ENCODE measurements at places on chromosomes 6 and 20.

- no peak for DNase-seq
Observed at GRCh38 chr6:8780653-8781052, 345.3 kb upstream of the SLC35B3 start.

GRCh38 chr6:149305372-149305771 lies 12.1 kb upstream of the TAB2 start:
- DNase-seq = no peak

DNA sequence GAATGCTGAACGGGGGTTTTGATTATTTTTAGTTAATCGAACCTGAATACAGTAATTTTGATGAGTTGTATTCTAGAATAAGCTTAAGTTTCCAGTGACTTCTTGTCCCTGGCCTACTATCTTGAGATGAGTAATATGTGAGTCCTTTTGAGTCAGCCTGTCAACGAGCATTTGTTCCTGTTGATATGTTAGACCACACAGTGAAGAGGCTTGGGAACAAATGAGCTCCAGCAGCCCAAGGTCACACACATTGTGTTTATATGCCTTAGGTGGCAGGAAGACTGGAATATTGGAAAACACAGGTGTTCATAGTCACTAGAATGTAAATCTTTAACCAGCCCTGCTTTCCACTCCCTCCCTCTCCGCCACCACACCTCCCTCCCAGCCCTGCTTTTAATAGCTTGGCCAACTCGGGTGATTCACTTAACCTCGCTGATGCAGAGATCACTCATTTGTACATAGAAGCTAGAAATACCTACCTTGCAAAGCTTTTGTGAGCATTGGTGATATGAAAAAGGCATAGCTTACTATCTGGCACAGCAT lies 9.1 kb downstream of the SMPDL3A start:
- no peak for DNase-seq

GRCh38 chr6:162706232-162706631 lies 21.3 kb downstream of the PRKN start:
- peak; percentile 47 for DNase-seq

DNA sequence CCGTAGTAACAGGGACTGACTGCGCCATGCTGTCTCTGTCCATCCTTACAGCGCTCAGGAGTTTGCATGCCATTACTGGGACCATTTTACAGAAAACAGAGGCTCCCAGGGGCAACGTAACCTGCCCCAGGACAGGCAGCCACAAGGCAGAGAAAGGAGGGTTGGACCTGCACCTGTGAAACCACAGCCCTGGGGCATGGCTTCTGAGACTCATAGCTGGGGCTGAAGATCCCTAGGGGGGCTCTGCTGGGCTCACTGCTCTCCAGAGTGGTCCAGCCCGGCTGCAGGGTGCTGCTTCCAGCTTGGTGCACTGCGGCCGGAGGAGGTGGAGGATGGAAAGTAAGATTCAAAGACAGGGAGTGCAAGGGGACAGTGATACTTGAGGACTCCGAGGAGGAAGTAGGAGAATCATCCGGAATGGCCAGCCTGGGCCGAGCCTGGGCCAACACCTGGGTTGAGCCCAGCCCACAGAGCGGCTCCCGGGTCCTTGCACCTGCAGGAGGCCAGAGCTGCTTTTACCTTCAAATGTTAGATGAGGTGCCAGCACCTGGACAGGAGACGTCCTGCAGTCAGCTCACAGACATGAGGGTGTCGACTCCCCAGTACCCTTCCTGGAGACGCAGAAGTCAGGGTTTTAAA lies 183.2 kb downstream of the CDH4 start:
- DNase-seq = no peak

- DNase-seq = peak; percentile 15
Observed at GRCh38 chr6:81938014-81938856, 185.8 kb upstream of the TENT5A start.

DNA sequence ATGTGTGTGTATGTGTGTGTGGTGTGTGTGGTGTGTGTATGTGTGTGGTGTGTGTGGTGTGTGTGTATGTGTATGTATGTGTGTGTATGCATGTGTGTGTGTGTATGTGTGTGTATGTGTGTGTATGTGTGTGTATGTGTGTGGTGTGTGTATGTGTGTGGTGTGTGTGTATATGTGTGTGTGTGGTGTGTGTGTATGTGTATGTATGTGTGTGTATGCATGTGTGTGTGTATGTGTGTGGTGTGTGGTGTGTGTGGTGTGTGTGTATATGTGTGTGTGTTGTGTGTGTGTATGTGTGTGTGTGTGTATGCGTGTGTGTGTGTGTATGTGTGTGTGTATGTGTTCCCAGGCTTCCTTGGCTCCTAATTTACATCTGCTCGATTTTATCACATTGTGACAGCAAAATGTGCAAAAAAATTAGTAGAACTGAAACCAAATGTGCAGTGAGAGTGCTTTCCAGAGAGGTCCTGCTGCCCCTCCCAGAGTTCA lies 234.5 kb downstream of the BMP7 start:
- no peak for DNase-seq

DNA sequence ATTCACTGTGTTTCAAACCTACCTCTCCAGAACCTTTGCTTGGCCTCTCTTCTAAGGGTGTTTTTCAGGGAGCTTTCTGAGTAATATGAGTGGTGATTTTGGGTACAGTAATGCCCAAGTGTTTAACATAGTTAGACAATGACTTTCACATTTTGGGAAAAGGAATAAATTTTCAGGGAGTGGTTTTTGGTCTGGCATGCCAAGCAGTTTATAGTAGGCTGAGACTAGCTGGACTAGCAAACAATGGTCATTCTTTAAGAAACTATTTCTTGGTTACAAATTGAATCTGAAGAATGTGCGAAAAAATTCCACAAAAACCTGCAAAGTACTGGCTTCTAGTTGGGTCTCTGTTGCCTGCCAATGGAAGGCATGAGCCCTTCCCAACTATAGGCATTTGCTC lies 15.4 kb downstream of the FNDC1 start:
- DNase-seq = no peak

GRCh38 chr6:14085176-14085787 lies 32.3 kb upstream of the CD83 start:
- DNase-seq = no peak

DNA sequence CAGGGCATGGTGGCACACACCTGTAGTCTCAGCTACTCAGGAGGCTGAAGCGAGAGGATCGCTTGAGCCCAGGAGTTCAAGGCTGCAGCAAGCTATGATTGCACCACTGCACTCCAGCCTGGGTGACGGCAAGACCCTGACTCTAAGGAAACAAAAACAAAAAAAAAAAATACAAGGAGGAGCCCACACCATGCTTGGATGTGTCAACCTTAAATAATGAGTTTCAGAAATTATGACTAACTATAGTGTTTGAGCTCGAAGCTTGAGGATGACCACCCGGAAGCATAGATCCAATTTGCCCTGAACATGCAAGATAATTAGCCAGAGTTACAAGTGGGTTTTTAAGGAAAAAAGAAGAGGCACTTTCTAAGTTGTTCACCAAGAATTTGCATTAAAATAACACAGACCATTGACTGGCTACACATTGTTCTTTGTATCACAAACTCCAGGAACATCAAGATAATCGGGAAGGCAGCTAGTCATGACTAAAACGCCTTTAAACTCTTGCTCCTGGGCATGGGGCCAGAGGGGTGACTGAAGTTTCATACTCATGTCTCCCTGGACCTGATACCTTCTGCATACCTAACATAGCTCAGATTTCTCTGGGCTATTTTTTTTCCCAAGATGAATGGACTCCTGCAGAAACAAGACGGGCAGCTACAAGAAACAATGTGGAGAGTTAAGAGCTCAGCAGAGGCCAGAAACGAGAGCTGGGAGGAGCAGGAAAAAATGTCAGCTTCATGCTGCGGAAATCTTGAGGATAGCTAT lies 289.6 kb downstream of the PREX1 start:
- DNase-seq = no peak

DNA sequence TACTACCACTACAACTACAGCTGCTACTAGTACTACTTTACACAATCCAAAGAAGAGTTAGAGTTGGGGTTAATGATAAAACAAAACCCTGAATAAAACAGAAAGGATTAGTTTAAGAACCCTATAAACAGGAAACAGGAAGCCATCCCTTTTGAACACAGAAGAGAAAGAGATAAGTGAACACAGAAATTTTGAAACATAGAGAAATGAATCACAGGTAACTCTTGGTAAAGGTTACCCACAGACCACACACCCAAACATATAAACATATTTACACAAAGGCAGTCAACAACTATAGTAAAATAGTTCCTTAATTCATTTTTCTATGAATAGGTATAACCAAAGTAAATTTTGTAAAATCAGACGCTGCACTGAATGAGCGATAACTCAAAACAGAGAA lies 98.1 kb downstream of the RNGTT start:
- no peak for DNase-seq

- no peak for DNase-seq
Observed at GRCh38 chr6:125781314-125781868, 9.4 kb upstream of the NCOA7 start.

- peak; percentile 37 for DNase-seq
Observed at GRCh38 chr6:26604026-26604425, 7.3 kb downstream of the ABT1 start.

GRCh38 chr20:22908944-22909343 lies 126.2 kb upstream of the SSTR4 start:
- no peak for DNase-seq

- DNase-seq = peak; percentile 76
Observed at GRCh38 chr20:43749734-43750294, 23.0 kb upstream of the GTSF1L start.

GRCh38 chr20:46222521-46223007 lies 85.7 kb downstream of the CDH22 start:
- DNase-seq = no peak

DNA sequence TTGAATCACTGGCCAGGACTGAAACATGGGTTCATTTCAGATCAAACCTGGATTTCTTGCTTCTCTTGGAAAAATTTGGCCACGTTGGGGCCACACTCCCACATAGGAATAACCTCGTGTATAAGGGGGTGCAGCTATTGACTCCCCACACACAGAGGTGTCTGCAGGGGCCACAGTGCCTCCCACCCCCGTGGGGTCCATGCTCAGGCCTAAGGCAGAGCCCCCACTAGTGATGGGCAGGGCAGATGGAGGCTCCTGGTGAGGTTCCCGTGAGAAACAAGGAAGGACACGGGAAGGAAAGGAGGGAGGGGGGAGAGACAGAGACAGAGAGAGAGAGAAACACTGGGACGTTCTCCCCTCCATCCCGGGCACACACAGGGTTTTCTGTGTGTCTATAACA lies 230.5 kb downstream of the ERMARD start:
- DNase-seq = no peak

DNA sequence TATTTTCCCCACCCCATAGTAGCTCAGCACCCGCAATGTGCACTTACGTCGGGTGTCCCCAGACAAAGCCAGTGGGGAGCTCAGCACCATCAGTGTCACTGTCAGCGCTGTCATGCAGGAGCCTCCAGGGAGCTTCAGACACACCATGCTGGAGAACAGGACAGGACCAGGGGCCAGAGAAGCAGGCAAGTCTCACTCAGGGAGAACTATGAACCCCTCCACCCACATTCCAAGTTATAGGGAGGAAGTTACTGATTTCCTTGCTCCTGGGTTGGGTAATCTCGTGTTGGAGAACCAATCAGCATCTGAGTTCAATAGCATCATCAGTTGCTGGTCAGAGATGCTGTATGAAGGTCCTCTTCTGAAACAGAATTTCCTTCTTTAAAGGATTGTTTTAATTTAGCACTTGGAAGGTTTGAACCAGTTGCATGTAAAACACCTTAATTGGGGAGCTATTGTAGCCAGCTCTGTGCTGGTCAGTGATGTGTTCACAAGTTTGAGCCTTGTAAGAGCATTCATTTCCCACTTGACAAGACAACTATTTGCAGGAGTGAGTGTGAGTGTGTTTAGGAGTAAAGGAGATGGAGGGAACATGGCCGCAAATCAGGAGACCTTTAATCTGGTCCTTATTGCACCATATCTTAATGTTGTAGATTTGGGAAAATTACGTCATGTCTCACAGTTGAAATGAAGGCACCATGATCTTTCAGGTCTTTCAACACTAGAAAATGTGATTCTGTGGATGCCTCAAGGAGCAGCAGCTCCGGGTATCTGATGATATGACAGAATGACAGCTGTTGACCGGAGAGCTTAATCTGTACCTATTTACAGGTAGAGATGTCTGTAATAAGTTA lies at the start of gene HLA-DRB1:
HLA-DRB1 (minus strand) TSS at position 253 of the 854 bp plus-strand sequence; CDS start at position 147, 106 bp downstream.
- DNase-seq = peak; percentile 85

GRCh38 chr6:38176797-38177751 lies 357.5 kb downstream of the ZFAND3 start:
- DNase-seq = no peak

DNA sequence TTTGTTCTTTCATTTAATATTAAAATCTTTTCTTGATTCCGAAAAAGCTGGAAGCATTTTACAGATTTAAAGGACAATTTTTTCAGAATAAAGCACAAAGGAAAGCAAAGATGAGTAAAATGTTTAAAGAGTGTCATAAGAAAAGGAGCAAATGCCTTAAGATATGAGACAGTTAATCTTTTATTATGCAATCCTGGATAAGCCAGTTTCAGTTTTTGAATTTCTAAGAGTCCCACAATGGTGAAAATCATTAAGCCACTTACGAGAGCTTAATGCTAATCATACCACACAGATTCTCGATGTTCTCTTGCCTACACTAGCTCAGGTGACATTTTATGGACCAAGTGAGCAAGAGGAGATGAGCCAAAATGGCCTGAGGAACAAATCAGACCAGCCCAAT lies 103.7 kb upstream of the RNF217 start:
- DNase-seq = no peak

DNA sequence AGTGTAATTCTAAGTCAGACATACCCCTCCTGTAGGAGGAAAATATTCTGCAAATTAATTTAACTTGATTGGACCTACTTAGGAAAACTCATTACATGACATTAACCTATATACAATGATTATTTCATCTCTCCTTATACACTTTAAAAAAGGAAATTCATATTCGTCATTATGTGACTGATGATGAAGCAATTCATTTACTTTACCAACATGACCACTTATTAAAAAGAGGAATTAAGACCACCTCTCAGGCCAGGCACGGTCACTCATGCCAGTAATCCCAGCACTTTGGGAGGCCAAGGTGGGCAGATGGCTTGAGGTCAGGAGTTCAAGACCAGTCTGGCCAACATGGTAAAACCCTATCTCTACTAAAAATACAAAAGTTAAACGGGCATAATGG lies 11.6 kb downstream of the AKIRIN2 start:
- DNase-seq = peak; percentile 11

DNA sequence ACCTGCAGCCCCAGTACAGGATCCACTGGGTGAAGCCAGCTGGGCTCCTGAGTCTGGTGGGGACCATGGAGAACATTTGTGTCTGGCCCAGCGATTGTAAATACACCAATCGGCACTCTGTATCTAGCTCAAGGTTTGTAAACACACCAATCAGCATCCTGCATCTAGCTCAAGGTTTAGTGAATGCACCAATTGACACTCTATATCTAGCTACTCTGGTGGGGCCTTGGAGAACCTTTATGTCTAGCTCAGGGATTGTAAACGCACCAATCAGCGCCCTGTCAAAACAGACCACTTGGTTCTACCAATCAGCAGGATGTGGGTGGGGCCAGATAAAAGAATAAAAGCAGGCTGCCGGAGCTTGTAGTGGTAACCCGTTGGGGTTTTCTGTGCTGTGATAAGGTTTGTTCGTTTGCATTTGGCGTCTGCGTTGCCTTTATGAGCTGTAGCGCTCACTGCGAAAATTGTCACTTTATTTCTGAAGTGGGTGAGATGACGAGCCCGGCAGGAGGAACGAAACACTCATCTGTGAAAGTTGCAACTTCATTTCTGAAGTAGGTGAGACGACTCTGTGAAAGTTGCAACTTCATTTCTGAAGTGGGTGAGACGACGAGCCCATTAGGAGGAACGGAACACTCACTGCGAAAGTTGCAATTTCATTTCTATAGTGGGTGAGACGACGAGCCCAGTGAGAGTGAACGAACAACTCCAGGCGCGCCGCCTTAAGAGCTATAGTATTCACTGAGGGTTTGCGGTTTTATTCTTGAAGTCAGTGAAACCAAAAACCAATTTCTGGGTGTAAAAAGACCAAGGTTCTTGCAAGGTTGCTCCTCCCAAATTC lies 31.1 kb downstream of the SERPINB6 start:
- DNase-seq = peak; percentile 71

Data from inflammatory macrophage (primary cell).